ENCODE measurements at places on chromosomes 3 and 15.

GRCh38 chr15:28178290-28178689 lies 79.2 kb upstream of the OCA2 start:
- no peak for DNase-seq

DNA sequence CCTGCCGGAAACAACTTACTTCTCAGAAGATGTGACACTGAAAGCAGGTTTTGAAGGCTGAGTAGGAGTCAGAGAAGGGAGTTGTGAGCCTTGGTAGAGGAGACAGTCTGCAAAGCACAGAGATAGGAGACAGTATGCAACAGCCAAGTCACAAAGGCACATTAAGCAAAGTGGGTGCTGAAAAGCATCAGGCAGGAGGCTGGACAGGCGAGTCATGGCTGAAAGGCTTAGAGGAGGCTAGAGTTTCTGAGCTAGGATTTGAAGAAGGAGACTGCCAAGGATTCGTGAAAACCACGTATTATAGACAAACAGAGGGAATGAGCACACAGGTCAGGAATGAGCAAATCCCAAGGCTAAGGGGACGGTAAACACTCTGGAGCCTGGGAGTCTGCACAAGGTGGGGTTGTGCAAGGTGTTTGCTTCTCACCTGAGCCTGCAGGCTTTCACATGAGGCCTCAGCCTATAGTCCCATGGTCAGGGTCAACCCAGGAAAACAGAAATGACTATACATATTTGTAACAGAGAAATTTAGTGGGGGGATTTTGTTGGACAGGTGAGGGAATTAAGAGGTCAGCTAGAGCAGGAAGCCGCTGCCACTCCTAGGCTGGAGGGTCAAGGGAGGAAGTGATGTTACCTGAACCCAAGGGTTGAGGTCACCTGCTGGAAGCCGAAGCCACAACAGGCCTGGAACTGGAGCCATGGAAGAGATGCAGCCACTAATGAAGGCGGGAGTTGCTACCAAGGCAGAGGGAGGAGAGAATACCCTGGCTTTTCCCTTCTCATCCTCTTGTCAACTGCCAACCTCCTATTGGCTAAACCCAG lies 23.1 kb upstream of the TRIM71 start:
- no peak for DNase-seq

DNA sequence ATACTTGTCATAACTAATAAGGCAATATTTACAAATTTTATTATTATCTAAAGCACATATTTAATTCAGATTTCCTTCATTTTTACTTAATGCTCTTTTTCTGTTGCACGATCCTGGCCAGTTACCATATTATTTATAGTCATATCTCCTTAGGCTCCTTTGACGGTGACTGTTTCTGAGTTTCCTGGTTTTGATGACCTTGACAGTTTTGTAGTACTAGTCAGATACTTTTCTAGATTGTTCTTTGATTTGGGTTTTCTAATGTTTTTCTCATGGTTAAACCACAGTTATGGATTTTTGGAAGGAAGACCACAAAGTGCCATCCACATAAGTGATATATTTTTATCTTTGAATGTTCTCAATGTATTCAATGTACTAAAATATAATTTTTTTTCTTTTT lies 171.0 kb upstream of the NANOGP8 start:
- DNase-seq = no peak

DNA sequence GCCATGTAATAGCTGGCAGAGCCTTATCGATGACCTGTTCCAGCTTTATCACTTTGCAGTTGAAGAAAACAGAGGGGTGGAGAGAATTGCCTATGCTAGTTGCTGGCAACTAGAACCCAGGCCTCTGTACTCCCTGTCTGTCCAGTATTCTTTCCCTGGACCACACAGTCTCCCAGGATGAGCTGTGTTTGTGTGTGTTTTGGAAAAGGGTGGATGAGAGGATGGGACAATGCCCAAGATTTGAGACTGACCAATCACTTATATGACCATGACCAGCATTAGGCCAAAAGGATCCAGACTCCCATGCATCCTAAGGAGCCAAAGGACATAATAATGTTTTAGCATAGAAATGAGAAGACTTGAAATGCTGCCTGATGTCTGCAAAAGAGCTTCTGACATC lies 102.6 kb downstream of the CD200R1L start:
- DNase-seq = no peak

- DNase-seq = no peak
These were observed 228.5 kb upstream of the ADAMTS9 start for GRCh38 chr3:64916192-64916798.

- DNase-seq = no peak
These were observed 123.8 kb downstream of the PPM1L start for GRCh38 chr3:160879859-160880258.

GRCh38 chr3:127211118-127212060 lies 18.5 kb downstream of the PRR23E start:
- no peak for DNase-seq

GRCh38 chr15:62447742-62448141 lies 282.7 kb upstream of the C2CD4B start:
- DNase-seq = no peak

GRCh38 chr15:50265620-50266019 lies at the start of gene HDC:
Gene HDC, minus strand, starts transcription at chr15:50265726. Its CDS starts 103 bp downstream, at chr15:50265623.
- no peak for DNase-seq

DNA sequence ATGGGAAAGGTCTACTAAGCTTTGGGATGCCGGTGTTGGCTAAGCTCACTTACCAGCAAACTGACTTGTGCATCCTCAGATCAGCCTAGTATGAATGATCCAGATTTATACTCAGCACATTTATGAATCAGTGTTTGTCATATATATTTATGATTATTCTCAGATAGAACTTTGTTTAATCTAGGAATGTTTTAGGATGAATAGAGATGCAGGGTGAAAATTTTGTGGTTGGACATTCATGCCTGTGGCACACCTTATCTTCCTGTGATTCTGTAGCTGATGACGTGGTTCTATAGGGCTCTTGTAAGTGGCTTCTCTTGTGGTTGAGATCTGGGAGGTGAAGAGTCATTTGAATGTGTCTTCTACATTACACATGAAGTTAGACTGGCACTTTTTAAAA lies 11.4 kb downstream of the CDIN1 start:
- no peak for DNase-seq

GRCh38 chr15:81286621-81287121 lies 37.3 kb downstream of the STARD5 start:
- DNase-seq = no peak

DNA sequence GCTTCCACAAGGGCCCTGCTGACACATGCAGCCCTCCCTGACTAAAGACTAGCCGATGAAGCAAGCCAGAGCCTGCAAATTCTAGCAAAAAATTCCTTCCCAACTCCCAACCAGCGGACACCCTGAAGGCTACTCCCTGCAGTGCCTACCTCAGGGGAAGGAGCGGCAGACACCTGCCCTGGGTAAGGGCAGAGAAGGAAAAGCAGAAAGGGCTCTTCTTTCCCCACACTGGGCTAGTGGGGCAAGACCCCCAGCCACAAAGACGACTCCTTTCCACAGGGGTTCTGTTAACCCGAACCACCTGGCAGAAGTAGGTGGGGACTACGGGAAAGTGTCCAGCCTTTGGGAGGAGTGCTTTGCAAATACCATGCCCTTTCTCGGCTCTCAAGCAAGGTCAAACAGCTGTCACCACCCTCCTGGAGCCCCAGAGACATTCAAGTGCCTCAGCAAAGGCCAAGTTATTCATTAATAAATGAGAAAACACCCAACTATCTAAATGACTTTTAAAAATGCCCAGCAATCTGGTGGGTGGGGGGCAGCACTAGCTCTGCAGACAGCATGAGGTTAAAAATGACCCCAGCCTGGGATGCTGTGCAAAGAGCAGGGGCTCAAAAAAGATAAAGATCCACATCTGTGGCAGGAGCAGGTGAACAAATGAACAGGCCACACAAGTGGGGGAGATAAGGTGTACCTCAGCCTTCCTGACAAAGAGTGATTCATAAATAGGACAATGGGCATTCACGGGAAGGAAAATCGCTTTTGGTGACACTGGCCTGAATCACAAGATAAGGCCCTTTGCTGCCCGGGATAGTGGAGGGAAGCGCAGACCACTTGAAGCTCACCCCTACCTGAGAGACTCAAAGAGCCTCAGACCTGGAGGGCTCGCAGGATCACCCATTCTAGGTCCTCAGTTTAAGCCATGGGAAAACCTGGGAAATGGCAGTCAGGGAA lies 33.0 kb downstream of the CCDC12 start:
- DNase-seq = no peak

- no peak for DNase-seq
These were observed 406.6 kb downstream of the MECOM start for GRCh38 chr3:169256796-169257522.
